Keratinocyte (primary cell): ENCODE measurements at places on chromosomes 16 and 17. TPM values are rescaled to one million over a fixed set of nuclear protein-coding genes. Genes with fewer than 3 reads are reported as not detected.
A peak's percentile ranks its signal among the peaks of the same experiment; 100 is the strongest.

DNA sequence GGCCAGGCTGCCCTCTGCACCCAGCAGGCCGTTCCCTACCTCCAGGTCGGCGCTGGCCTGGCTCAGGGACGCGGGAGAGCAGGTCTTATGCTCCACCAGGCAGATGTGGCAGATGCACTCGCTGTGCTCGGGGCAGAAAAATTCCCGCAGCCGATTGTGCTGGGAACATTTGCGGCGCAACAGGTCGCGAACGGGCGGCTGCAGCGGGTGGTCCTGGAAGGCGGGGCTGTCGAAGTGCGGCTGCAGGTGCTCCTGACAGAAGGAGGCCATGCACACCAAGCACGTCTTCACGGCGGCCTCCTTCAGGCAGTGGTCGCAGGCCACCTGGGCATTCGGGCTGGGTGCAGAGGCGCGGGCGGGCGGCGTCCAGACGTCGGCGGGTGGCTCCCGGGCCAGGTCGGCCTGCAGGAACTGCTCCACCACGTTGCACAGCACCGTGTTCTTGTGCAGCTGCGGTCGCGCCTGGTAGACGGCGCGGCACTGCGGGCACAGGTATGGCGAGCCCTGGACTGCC is 439 bp downstream of the TRIM25 start:
- peaks cover 36% of the 10 kb centered on the region for H3K4me1 ChIP-seq
- peak overlapping the region; percentile 93 for H3K27ac ChIP-seq
- no peaks in the 10 kb centered on the region for H3K27me3 ChIP-seq
- H3K36me3 ChIP-seq: peaks cover 2% of the 10 kb centered on the region
- no peak for DNase-seq

DNA sequence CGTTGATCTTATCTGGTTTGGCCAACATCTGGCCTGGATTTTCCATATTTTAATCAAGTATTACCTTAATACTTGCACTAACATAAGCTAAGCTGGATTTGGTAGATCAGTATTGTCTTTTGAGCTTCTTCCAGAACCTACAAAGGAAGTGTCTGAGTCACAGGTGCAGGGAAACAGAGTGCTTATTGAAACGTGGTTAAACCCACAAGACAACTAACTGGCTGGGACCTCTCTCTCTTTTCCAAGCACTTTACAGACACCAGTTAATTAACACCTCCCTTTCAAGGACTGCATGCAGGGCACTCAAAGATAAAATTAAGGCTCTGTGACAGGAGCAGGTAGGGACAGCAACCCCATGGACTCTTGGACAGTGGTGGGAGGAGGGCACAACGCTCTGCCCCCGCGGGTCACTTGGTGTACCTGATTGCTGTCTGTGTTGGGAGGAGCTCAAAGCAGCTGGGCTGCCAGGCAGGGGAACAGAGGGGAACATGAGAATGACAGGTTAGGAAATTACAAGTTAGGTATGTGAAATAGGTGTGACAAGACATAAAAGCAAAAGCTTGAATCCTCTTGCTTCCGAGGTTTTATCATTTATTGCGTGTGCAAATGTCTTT is 133.7 kb upstream of the MON1B start:
- H3K36me3 ChIP-seq: no peaks in the 10 kb centered on the region
- H3K27me3 ChIP-seq: no peaks in the 10 kb centered on the region
- H3K27ac ChIP-seq: no peak overlapping the region

DNA sequence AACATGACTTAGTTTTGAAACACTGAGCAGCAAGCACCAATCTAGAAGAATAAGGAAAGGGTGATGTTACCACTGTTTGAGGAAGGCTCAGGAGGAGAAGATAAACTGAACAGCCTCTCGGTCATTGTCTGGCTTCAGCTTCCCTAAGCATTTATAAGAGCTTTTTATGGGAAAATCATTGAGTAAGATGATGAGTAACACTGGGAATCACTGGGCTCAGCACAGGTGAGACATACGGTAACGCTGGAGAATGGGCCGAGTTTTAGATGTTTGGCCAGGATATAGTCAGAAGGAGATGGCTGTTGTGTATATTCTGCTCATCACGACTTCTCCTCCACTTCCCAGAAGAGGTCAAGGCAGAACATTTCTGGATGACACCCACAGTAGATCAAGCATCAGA is 42.2 kb upstream of the ALOX12 start:
- no peak overlapping the region for H3K4me3 ChIP-seq
- H3K27me3 ChIP-seq: no peaks in the 10 kb centered on the region
- H3K27ac ChIP-seq: no peak overlapping the region
- no peaks in the 10 kb centered on the region for H3K4me1 ChIP-seq
- DNase-seq: no peak

Gene CCT6B
- 0.65 to 1.4 TPM (median 1.1 TPM) in 3 replicates for polyA plus RNA-seq

- peak overlapping the region; percentile 5 for H3K27ac ChIP-seq
- no peak for DNase-seq
- no peaks in the 10 kb centered on the region for H3K27me3 ChIP-seq
- no peak overlapping the region for H3K4me3 ChIP-seq
- peaks cover 1% of the 10 kb centered on the region for H3K36me3 ChIP-seq
- H3K4me1 ChIP-seq: peaks cover 24% of the 10 kb centered on the region
Observed at GRCh38 chr16:87966685-87967185, 15.5 kb downstream of the BANP start.

GRCh38 chr16:70809392-70810060 is 8.6 kb upstream of the VAC14 start:
- H3K27me3 ChIP-seq: no peaks in the 10 kb centered on the region
- H3K27ac ChIP-seq: no peak overlapping the region
- no peak for DNase-seq
- H3K4me1 ChIP-seq: peaks cover 7% of the 10 kb centered on the region
- no peaks in the 10 kb centered on the region for H3K36me3 ChIP-seq
- no peak overlapping the region for H3K4me3 ChIP-seq

GRCh38 chr16:27951489-27952120 is 111.9 kb downstream of the GSG1L start:
- H3K36me3 ChIP-seq: no peaks in the 10 kb centered on the region
- no peak for DNase-seq
- H3K27me3 ChIP-seq: no peaks in the 10 kb centered on the region
- no peak overlapping the region for H3K4me3 ChIP-seq

Gene DLX4
- 0.10 to 0.22 TPM (median 0.18 TPM) in 3 replicates for polyA plus RNA-seq

DNA sequence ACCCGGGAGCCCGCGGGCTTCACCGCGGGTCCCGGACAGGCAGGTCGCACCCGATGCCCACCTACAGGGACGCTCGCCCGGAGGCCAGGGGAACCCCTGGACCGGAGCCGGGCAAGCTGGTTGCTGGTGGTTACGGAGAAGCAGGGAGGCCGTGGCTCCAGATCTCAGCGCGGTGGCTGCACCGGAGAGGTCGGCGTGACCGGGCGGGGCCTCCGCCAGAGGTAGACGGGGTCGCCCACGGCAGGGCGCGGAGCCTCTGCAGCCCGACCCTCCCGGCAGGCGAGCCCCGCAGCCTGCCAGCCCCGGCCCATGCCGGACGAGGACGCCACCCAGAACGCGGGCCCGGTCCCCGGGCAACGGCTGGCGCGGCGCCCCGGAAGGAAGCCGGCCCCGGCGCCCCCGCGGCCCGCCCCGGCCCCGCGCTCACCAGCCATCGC is 341 bp downstream of the PCYT2 start:
- no peaks in the 10 kb centered on the region for H3K27me3 ChIP-seq
- DNase-seq: no peak
- H3K4me3 ChIP-seq: peak overlapping the region; percentile 83
